ENCODE measurements at places on chromosomes 3 and 15.

- DNase-seq = no peak
Measured at GRCh38 chr3:120018299-120018698, 75.9 kb downstream of the GSK3B start.

GRCh38 chr15:62254137-62254934 lies 89.3 kb upstream of the C2CD4B start:
- peak; percentile 42 for DNase-seq

GRCh38 chr3:25412269-25412668 lies 15.8 kb upstream of the RARB start:
- no peak for DNase-seq

GRCh38 chr3:58028902-58029301 lies 20.7 kb downstream of the FLNB start:
- DNase-seq = no peak

GRCh38 chr15:99863550-99864198 lies 130.4 kb upstream of the LYSMD4 start:
- no peak for DNase-seq

- no peak for DNase-seq
Measured at GRCh38 chr3:62171789-62172188, 201.6 kb downstream of the FEZF2 start.

DNA sequence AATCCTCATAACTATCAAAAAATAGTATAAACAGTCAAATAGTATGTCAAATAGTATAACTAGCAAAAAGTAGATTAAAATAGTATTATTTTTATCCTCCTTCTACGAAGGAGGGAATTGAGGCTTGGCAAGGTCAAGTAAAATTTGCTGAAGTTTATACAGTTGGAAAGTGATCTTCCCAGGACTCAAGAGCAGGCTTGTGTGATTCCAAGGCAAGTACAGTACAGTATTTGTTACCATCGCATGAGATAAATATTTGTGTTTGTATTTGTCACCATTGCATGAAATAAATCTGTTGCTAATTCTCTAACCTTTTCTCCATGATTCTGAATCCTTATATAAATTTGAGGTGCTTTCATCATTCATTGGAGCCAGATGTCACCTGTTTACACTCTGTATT lies 28.9 kb downstream of the SH3GL3 start:
- no peak for DNase-seq

- peak; percentile 45 for DNase-seq
Measured at GRCh38 chr3:46368569-46368968, 2.2 kb upstream of the CCR5 start.

GRCh38 chr15:57108296-57108695 lies 189.9 kb downstream of the TCF12 start:
- DNase-seq = no peak

- DNase-seq = no peak
Measured at GRCh38 chr3:174442302-174442682, 416.8 kb upstream of the NAALADL2 start.

GRCh38 chr3:184031187-184031792 lies at the start of gene HTR3D:
TSS of gene HTR3D (plus strand) at chr3:184031742. CDS start at chr3:184031742, 0 bp downstream.
- no peak for DNase-seq

DNA sequence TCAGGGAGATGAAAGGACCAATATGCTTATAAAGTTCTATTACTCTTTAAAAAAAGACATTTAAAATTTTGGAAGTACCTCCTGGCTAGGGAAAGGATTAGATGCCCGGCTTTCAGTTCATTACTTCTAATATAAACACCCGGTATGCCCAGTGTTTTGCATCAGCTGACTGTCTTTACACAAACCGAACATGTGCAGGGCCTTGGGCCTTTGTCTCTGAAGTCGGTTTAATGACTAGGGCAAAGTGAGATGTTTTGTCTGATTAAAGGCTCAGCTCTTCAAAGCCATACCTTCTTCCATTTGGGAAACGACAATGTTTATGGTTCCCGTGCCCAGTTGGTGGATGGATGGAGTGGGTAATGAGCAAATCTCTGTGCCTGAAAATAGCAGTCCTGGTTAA lies 179.3 kb upstream of the LRTM1 start:
- no peak for DNase-seq

GRCh38 chr15:69540622-69541021 lies 88.0 kb downstream of the RPLP1 start:
- DNase-seq = no peak

- no peak for DNase-seq
Measured at GRCh38 chr3:196689941-196690660, 21.9 kb downstream of the CEP19 start.

DNA sequence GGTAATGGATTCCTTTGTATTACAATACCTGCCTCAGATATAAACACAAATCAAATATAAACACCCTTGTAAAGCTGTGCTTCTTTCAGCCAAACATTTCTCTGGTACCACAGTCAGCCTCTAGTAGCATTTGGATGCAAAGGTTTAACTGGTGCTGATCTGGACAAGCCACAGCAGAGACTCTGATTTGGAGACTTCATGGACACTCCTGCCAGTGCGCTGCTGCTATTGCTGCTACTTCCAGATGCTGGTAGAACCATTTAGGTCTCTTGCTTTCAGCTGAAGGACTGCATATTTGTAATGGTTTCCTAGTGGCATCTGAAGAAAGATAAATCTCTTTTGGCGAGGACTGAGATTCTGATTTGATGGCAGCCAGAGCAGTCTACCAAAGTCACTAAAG lies 36.9 kb downstream of the NCK1 start:
- DNase-seq = no peak

- DNase-seq = no peak
Measured at GRCh38 chr3:63952248-63952594, 40.0 kb upstream of the SCAANT1 start.

DNA sequence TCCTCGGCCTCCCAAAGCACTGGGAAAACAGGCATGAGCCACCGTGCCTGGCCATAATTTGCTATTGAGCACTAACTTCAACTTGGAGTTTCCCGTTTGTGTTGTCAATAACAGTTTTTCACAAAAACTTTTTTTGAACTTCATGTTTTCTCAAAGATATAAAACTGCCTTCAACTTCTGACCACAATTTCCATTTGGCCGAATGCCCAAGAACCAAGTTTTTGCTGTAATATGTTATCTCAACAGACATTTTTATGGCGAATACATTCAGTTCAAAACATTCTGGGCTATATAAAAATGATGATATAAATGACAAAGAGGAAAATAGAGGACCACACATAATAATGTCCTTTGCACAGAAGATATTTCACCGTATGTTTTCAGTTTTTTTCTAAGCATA lies 56.4 kb downstream of the NEDD4 start:
- no peak for DNase-seq

DNA sequence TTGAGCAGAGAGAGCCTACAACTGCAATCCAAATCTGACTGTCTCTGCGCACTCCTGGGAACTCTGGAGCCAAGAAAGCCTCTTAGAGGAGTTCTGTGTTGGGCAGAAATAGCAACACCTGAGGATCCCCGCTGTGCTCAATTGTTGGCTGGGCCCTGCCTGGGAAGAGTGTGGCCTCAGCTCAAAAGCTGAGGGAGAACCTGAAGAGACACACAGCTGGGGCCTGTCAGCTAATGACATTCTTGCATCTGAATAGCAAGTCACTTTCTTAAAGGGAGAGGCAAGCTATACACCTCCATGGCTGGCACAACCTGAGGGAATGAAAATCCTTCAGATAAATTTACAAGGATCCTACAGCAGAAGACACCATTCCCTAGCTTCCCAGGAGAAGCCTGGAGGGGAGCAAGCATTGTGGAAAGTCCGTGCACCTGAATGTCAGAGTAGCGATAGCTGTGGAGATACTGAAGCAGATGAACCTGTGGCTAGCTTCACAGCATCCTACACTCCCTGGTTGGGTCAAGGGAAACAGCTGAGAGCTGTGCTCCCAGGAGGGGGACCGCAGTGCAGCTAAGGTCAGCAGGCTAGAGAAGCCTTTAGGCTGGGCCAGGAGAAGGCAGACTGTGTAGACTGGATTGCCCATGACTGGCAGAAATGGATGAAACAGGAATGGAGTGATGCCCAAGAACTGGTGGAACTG lies 159.9 kb upstream of the PFN2 start:
- no peak for DNase-seq

- no peak for DNase-seq
Measured at GRCh38 chr3:157261000-157261399, 101.1 kb upstream of the CCNL1 start.

DNA sequence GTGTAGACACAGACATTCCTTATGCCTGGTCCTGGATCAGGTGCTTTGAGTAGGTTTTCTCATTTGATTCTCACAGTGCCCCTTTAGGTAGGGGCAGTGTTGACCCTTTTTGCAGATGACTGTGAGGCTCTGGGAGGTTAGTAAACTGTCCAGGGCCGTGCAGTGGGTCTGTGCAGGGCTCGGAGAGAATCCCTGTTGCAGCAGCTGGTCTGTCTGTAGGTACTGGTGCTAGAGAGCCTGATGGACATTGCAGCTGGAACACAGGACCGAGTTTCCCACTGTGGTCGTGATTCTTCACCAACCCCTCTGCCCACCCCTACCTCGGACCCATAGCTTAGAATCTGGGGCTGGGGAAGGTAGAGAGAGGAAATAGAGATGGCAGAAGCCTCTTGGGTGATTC lies 51.8 kb downstream of the CHCHD6 start:
- no peak for DNase-seq

GRCh38 chr3:171345107-171345843 lies 114.9 kb downstream of the TNIK start:
- DNase-seq = no peak

DNA sequence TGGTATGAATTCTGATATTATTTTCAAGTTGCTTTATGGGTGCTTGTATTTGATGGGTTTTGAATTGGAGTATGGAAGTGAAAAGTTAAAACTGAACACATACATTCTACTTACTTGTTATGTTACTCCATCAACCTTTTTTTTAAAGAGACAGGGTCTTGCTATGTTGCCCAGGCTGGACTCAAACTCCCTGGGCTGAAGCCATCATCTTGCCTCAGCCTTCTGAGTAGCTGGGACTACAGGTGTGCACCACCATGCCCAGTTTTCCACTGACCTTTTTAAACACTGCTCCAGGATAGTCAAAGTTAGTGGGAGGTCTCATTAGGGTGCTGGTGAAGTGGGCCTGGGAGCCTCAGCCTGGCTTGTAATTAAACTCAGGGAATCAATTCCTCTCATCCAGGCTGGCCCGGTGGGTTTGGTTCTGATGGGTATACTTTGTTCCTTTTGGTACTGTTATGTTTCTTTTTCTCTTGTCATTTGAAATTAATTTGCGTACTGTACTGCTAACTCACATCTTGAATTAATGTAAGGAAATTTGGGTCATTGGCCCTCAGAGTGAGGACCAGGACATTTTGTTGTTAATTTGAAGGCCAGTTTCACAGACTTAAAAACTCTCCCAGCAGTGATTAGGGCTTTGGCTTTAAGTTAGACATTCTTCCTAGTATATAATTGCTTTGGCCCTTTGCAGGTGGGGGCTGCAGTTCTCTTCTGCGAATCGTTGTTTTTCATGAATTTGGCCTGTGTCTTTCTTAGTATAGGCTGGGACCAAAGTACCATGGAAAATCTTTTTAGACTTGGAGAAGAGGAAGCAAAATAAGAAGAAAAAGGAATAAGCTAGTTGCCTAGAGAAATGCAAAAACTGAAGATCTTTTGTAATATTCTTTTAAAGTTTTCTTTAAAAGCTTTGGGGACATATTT lies 66.9 kb downstream of the FNDC3B start:
- DNase-seq = no peak

GRCh38 chr3:182261041-182261440 lies 532.3 kb upstream of the ATP11B start:
- DNase-seq = no peak

DNA sequence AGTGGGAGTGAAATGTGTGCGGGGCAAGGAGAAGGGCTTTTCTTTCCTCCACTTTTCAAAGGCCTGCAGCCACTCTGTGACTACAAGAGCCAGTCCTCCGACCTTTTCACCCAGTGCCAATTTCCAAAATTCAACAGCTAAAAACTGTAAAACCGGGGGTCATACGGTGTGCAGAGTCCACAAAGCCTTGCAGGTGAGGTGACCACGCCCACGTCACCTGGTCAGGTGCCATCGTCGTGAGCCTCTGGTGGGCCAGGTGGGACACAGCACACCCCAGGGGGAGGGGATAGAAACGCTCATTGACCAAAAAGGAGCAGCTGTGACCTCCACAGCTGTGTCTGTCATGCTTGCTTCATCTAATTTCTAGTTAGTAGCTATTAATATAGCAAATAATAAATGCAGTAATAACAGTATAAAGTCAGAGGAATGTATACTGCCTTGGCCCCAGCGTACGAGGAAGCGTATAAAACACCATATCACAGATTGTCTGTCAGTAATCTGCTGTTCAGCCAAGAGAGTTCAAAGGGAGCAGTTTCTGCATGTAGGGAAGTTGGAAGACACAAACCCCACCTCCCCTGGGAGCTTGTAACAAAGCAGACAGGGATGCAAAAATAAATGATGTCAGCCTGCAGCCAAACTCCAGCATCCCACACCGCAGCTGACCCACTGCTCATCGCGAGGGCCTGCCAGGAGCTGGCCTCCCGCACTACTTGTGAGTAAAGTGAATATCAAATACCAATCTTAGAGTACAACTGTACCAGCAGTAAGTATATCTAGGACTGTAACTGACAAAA lies 86.7 kb downstream of the VGLL4 start:
- no peak for DNase-seq

GRCh38 chr15:53115563-53115962 lies 325.4 kb upstream of the ONECUT1 start:
- DNase-seq = no peak

DNA sequence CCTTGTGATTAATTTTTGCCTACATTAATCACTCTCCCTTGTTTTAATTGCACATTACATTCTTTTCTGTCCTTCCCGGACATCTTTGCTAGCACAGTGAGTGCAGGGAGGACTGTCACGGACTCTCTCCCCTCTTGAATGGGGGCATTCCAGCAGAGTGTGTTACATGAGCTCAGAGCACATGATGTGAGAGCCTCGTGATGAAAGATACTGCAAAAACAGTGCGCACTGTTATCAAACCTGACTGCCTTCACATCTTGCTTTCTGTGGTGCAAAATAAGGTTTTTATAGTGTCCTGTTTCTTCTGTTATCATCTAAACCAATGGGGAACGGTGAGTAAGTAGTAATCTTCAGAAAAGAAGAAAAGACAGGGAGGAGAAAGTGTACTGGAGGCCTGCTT lies 167.5 kb downstream of the PGPEP1L start:
- DNase-seq = no peak

- DNase-seq = no peak
Measured at GRCh38 chr15:65952391-65953053, 83.2 kb downstream of the RAB11A start.

DNA sequence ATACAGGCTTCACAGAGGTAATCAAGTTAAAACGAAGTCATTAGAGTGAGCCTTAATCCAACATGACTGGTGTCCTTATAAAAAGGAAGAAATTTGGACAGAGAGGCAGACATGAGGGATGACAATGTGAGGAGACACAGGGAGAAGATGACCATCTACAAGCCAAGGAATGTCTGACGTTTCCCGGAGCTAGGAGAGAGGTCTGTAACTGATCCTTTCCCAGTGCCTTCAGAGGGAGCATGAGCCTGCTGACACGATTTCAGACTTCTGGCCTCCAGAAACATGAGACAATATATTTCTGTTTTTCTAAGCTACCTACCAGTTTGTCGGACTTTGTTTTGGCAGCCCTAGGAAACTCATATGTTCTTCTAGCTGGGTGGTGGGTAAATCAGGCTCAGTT lies 15.1 kb downstream of the TM4SF1 start:
- no peak for DNase-seq
